ENCODE measurements at places on chromosomes 1 and 21.

DNA sequence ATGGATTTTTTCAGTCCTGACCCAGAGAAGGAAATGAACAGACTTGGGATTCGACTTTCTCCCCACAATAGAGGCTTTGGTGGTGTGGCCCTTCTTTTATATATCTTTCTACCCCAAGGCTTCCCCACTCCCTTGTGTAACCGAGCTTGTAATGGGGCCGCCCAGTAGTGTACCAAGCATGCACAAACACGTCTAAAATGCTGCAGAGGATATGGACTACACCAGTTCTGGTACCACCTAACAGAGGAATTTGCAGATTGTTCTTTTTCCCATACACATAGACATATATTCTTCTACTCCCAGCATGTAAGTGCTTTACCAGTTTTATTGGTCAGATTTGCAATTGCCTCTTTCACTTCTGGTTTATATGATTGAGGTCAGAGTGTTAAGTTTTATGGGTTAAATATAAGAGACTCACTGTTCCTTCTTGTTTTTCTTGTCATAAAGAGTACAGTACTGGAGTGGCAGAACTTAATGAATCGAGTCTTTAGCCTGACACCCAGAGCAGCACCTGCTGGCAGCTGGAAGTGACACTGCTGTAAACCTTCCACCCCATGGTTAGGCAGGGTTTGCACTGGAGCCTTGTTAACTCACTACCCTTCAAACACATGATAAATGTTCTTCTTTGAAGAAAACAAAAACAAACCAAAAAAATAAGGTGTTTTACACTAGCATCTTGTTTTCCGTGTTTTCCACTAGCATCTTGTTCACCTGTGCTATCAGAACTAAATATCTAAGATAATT, 198.6 kb downstream of the PTPRC start:
- H3K27ac ChIP-seq, result no peak overlapping the region
- no peak overlapping the region for H3K4me3 ChIP-seq
- peaks cover 2% of the 10 kb centered on the region for H3K36me3 ChIP-seq

- no peak overlapping the region for H3K4me3 ChIP-seq
- peaks cover 4% of the 10 kb centered on the region for H3K36me3 ChIP-seq
- H3K27me3 ChIP-seq, result no peaks in the 10 kb centered on the region
Measured at GRCh38 chr1:73537400-73537799, 660.6 kb downstream of the LRRIQ3 start.

- no peak overlapping the region for H3K27ac ChIP-seq
- no peaks in the 10 kb centered on the region for H3K4me1 ChIP-seq
- no peak for DNase-seq
- no peaks in the 10 kb centered on the region for H3K27me3 ChIP-seq
- H3K4me3 ChIP-seq, result no peak overlapping the region
- H3K36me3 ChIP-seq, result no peaks in the 10 kb centered on the region
Measured at GRCh38 chr1:107499139-107499744, 358.4 kb downstream of the NTNG1 start.

DNA sequence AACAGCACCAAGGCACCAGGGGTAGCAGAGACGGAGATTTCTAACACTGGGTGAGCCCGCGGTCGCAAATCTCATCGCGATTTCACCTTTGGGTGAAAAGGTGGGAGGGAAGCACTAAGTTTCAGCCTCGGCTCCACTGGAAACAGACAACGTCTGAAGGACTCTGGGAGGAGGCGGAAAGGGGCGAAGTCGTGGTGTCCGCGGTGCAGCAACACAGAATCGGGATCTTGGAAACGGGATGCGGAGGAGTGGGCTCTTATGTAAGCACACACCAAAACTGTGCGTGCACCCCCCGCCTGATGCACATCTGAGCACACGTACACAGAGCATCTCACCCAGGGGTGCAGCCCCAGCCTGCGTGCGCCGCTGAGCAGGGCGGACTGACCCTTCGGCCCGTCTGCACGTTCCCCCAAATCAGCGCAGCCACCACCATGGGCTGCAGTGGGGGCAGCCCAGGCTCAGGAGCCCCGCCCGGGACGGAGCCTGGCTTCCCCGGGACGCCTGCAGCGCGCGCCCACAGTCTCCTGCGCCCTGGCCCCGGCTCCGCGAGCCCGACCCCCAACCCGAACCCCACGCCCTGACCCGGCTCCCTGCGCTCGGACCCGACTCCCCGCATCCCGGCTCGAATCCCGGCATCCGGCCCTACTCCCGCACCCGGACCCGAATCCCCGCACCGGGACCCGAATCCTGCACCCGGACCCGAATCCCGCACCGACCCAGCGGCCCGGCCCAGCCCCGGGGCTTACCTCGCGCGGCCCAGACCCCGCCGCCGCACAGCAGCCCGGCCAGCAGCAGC, 670 bp downstream of the CLSTN1 start:
- no peak for DNase-seq
- H3K36me3 ChIP-seq, result no peaks in the 10 kb centered on the region
- no peaks in the 10 kb centered on the region for H3K27me3 ChIP-seq
- peak overlapping the region; percentile 95 for H3K27ac ChIP-seq
- peaks cover 51% of the 10 kb centered on the region for H3K4me1 ChIP-seq

- H3K4me3 ChIP-seq, result no peak overlapping the region
- H3K36me3 ChIP-seq, result peaks cover 3% of the 10 kb centered on the region
- H3K4me1 ChIP-seq, result peaks cover 14% of the 10 kb centered on the region
- H3K27me3 ChIP-seq, result peaks cover 75% of the 10 kb centered on the region
- no peak overlapping the region for H3K27ac ChIP-seq
Measured at GRCh38 chr1:90841473-90841872, 124.4 kb upstream of the BARHL2 start.

- no peak for DNase-seq
- no peak overlapping the region for H3K27ac ChIP-seq
- no peaks in the 10 kb centered on the region for H3K27me3 ChIP-seq
- no peaks in the 10 kb centered on the region for H3K36me3 ChIP-seq
- no peak overlapping the region for H3K4me3 ChIP-seq
Measured at GRCh38 chr1:151514366-151514765, 3.2 kb downstream of the CGN start.

DNA sequence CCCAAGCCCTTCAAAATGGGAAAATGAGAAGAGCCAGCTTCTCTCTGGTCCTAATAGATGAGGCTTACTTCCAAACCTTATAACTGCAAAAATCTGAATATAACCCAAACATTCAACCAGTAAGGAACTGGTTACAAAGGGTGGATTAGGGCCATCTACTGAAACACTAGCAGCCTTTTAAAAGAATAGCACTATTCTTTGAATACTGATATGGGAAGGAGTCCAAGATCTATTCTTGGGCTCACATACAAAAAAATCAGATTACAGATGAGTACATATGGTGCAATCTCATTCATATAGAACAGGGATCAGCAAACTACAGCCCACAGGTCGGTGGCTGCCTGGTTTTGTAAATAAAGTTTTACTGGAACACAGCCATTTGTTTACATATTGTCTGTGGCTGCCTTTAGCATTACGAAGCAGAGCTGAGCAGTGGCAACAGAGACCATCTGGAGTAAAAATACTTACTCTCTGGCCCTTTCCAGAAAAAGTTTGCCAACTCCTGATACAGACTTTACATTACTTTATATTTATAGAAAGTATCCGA, 167.7 kb downstream of the ZSCAN20 start:
- DNase-seq, result no peak
- no peaks in the 10 kb centered on the region for H3K36me3 ChIP-seq
- H3K27ac ChIP-seq, result no peak overlapping the region
- no peaks in the 10 kb centered on the region for H3K4me1 ChIP-seq

DNA sequence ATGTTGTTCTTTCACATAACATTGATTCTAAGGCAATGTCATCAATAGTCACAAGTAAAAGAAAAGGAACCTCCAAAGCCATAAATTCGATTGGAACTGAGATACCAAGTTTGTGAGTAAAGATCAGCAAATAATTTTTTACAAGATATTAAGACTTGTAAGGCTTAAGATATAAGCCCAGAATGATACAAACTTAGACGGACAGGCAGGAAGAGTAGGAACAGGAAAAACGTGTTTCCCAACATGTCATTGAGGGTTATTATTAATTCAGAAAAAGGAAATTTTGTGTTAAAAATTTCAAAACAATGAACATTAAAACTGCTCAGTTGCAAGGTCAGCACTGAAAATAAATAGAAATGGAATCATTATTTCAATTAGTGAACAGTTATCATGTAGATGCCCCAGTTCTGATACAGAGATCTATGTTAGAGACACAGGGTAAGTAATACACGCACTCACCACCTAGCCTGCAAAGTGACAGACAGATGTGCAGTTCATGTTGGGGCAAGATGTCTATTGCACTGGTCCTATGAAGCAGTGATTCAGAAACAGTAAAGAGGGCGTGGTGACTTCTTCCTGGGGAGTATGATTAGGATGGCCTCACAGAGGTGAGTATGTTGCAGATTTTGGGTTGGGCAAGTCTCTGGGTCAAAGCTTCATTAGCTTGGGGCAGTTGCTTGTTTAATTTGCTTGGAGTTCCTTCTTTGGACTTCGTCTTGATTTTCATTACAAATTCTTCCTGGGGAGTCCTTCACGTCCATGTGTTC, 284.4 kb downstream of the SETD4 start:
- H3K4me3 ChIP-seq, result no peak overlapping the region
- no peaks in the 10 kb centered on the region for H3K36me3 ChIP-seq
- no peak overlapping the region for H3K27ac ChIP-seq
- DNase-seq, result no peak
- peaks cover 6% of the 10 kb centered on the region for H3K27me3 ChIP-seq

All from naive thymus-derived CD8-positive, alpha-beta T cell (primary cell).